ENCODE measurements at places on chromosomes 1 and 21.
A peak's percentile ranks its signal among the peaks of the same experiment; 100 is the strongest.

DNA sequence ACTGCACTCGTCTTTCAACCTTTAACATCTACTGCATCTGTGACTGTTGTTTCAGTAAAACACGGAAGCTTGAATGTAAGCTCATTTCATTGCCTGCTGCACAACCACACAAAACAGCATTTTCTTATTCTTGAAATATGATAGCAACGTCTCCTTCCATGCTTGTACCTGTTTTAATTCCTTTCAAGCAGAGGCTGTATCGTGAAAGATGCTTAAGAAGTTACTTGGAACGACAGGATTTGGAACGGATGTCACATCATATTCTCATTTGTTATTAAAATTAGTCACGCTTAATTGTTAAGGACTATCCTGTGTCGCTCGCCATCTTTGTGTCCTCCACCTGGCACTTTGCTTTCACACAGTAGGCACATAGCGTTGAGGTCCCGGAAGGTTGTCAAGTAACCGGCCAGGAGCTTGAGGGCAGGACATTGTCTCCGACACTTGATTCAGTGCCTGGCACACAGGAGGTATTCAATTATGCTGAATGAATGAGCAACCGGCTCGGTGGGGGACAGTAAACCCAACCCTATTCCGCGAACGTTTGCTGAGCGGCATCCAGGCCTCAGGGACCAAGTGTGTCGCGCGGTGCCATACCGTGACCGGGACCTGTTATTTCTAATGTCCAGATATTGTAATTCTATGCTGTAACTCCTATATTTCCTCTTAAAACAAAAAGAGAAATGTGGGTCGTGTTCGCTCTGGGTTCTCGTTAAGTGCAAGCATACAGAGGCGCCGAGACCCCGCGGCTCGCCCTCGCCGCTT lies 499 bp upstream of the SH3GLB1 start:
- no peak for DNase-seq

- DNase-seq, result no peak
Observed at GRCh38 chr1:180893614-180894013, 19.1 kb upstream of the KIAA1614 start.

DNA sequence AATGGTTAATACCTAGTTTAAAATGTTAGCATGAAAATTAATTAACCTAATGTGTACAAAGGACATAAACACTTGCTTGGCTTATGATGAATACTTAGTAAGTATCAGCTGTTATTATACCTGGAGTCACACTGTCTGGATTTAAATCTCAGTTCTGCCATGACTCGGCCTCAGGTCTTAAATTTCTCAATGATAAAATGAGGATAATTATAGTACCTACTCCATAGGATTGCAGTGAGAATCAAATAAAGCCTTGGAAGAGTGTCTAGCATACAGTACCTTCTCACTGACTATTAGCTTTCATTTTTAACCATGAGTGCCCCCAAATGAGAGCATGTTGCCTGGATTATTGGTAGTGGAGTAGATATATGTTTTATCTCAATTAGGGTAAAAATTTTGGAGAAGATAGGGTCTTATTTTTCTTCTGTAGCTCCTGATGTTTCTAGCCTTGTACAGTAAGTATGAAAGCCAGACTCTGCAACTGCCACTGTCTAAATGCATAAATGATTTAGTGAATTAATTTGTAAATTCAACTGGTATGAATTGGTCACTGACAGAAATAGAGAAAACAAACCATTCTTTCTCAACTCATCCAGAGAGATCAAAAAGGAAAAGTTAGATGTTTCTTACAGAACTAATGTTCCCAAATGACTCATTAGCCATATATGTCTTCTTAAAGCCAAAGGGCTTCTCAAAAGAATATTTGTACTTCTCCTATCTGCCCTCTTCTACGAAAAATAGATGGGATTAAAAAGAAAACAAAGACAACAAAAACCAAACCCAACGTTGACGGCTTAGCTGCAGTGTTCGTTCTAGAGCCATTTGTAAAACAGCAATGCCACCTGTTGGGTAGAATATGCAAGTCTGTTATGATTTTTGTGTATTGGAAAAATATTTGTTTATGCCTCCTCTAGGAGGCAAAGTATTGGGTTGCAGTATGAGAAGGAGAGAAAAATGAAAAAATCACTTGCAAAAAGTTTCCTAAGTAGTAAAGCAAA lies 53.8 kb upstream of the MROH9 start:
- DNase-seq, result peak; percentile 4

GRCh38 chr1:18058981-18059605 lies 48.5 kb upstream of the IGSF21 start:
- DNase-seq, result no peak

DNA sequence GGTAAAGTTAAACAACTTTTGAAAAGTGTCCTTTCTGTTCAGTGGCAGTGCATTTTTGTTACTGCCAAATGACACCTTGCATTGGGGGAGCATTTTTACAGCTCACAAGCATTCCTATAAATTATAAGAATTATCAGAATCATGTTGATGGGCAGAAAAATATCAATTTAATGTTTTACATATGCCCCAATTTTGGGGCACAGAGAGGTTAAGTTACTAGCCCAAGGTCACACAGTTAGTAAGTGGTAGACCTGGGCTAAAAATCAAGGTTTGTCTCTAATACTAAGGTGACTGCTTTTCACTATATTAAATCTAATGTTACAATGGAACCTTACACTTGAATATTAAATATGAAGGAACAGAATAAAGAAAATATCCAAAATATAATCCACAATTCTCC lies 180.1 kb upstream of the IVNS1ABP start:
- no peak for DNase-seq

GRCh38 chr1:20540281-20540680 lies 12.1 kb upstream of the FAM43B start:
- DNase-seq, result no peak

DNA sequence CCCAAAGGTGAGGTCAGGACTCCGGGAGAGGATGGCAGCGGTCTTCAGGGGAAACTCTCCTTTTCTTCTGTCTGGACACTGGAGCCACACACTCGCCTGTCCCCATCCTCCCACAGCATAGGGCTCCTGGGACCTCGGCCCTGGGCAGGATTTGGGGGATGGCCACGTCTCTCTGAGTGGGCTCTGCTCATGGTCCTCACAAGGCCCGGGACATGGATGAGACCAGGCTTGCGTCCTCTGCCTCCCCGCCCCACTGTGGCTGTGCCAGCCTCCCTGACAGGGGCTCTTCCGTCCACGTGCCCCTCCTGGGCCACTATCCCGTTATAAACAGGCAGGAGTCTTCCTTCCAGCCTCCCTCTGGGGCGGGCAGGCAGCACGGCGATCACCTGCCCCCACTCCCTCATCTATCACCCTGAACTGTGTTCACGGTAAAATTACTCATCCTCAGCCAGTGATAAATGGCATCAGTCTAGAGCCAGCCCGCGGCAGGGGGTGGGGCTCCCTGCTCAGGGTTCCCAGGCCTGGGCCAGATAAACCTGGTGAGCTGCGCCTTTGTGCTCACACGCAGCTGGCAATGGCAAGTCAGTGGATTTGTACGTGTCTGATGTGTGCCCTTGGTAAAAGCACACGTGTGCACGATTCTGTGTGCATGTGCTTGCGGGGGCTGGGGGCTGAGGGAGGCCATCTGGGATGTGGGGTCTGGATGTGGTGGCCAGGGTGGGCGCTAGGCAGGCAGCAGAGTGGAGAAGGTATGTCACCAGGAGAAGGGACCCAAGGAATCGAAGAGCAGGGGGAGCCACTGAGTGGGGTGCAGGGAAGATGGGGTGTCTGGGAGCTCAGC lies 12.6 kb upstream of the SAMD11 start:
- DNase-seq, result peak; percentile 59

DNA sequence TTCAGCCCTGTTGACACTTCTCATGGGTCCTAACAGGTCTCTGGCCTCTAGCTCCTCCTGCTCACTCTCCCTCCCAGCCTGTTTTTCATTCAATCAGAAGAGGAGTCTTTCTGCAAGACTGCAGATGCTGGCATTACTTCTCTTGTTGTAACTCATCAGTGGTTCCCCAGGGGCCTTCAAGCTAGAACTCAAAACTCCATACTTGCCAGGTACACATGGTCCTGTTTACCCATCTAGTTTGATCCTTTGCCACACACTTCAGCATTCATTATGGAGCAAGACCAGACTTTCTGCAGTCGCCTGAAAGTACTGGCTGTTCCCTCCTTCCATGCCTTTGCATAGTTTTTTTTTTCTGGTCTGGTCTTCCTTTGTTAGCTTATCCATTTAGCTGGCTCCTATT lies 47.9 kb downstream of the SERBP1 start:
- no peak for DNase-seq

DNA sequence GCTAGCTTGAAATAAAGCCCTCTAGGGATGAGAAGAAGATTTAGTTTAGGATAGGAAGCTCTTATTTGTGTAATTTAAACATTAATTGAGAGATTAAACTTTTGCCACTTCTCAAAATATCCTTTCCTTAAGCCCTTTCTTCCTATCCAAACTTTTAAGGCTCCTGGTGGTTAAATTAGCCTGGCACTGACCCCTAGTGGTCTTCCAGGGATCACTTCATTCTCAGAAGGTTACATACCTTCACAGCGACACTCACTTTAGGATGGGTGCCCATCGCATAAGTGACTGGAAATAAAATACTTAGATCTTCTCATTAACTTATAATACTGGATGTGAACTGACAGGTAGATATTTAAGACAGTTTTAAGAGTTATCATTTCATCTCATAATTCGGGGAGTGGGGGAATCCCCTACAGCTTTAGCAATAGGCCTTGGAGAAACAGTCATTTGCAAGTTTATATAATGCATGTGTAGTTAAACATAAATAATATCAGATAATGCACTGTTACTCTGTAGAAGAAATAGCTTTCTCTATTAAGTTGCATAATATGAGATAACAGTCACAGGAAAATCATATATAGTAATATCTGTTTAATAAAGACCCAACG lies 7.4 kb downstream of the LHX9 start:
- DNase-seq, result peak; percentile 75

DNA sequence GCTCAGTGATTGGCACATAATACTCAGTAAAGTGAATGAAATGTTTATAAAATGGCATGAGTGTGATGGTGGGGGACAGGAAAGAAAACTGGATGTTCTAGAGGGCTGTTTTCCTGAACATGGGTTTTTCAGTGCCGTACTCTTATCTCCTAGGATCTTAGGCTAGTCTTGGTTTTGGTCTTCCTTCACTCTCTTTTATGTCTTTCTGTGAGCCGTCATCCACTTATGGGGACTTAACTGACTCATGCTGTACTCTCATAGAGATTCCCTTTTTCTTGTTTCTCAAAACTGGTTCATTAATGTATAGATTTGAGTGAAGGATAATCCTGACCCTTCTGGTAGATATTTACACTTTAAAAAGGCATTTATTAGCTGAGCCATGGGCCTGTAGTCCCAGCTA lies 16.6 kb downstream of the AGO3 start:
- DNase-seq, result no peak

DNA sequence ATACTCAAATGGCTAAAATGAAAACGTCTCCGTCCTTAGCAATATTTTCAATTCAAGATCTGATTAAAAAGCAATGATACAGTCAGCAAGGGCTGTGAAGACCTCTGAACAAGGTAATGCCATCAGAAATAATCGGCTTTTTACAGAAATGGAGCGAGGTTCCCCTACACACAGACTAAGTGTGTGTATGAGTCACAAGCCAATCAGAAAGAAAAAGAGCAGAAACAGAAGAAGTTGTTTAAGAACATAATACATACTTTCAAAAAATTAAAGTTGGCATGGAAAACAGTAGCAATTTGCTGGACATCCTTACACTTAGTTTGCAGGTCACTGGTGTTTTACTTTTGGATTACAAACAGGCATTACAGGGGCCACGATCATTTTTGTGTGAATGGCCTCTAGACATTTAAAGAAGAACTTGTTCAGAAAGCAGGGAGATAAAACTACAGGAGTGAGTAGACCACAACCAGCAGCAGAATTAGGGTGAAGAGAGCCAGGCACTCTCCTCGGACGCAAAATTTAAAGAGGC lies 350.0 kb upstream of the RUNX1 start:
- DNase-seq, result no peak

GRCh38 chr1:53731779-53732305 lies 7.1 kb downstream of the GLIS1 start:
- no peak for DNase-seq

- no peak for DNase-seq
Observed at GRCh38 chr1:87034351-87034750, 119.9 kb downstream of the HS2ST1 start.

DNA sequence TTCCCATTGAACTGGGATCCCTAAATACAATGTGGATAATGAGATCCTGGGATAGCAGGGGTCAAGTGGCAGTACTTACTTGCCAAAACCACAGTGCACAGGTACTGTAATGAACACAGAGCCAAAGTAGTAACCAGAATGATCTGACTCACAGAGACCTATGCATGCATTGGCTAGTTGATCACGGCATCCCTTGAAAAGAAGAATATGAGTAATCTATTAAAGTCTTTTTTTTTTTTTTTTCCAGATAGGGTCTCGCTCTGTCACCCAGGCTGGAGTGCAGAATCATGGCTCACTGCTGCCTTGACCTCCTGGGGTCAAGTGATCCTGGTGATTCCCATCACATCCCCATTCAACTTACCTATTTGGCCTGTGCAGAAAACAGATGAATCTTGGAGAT lies 29.4 kb upstream of the EIF4G3 start:
- no peak for DNase-seq

GRCh38 chr1:55375617-55376258 lies 160.6 kb upstream of the USP24 start:
- DNase-seq, result peak; percentile 9

DNA sequence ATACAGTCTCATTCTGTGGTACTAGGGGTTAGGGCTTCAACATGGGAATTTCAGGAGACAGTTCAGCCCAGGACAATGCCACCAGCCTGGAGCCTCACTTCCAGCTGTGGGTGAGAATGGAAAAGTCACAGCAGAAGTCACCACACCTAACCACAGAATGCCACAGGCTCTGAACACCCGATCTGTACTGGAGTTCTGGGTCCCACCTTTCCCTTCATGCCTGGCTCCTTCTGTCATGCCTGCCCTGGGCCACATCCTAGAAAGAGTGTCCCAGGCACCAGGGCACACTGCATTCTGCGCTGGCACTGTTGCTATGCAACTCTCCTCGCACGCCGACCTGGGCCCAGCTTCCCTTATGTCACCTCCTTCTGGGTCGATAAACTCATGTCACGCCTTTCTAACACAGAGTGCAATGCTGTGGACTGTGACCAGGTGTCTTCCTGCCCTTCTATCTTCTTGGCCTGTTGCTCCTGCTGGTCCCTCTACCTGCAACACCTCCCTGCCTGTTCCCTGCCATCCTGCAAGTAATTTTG lies 21.2 kb downstream of the RCSD1 start:
- no peak for DNase-seq

GRCh38 chr21:33844104-33844889 lies 71.3 kb downstream of the ATP5PO start:
- no peak for DNase-seq

- DNase-seq, result no peak
Observed at GRCh38 chr1:86696522-86696921, 7.9 kb upstream of the SH3GLB1 start.

Data from A549 (cell line).